ENCODE measurements at places on chromosomes 7 and 10. TPM values are rescaled to one million over a fixed set of nuclear protein-coding genes. Genes with fewer than 3 reads are reported as not detected.
A peak's percentile ranks its signal among the peaks of the same experiment; 100 is the strongest.

GRCh38 chr7:36309301-36309700, 80.4 kb upstream of the ANLN start:
- peak; percentile 30 for DNase-seq

GRCh38 chr10:30870896-30871295, 160.8 kb downstream of the ZNF438 start:
- DNase-seq = no peak

GRCh38 chr7:152664636-152665035, 11.3 kb downstream of the XRCC2 start:
- no peak for DNase-seq

DNA sequence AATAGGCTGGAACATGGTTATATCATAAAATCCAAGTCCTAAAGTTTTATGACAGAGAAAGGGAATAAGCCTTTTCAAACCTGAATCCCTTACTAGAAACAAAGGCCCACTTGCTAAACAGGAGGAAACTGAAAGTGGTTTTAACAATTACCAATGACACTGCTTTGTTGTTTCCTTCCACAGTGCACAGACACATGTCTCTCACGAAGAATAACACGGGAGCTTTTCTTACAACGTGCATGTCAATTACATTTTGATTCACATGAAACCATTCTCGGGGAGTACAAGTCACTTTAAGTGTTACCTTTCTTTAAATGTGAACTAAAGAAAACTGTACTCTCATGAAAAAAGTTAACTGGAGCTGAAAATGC, 1.4 kb downstream of the MRPS33 start:
- DNase-seq = no peak

- peak; percentile 91 for DNase-seq
Observed at GRCh38 chr10:79066411-79067240, 2.1 kb upstream of the ZMIZ1 start.

GRCh38 chr10:86413046-86413728, 46.6 kb upstream of the GRID1 start:
- DNase-seq = no peak

DNA sequence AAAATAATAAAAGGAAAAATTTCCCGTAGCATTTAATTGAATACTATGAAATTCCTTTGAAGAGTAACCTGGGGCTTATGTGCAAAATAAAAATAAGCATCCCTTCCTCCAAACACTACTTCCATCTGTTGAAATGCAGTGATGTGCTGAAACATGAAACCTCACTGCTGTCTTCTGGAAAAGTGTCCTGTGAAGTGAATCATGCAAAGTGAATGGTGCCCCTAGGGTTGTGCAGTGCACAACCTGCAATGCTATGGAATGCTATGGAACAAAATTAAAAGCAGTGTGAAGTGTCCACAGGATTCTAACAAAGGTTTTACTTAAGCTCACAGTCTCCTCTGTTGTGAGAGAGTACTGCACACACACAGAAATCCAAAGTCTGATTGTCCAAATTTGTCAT, 480.9 kb downstream of the ETV1 start:
- DNase-seq = no peak

GRCh38 chr7:109101332-109101731, 531.7 kb downstream of the DNAJB9 start:
- DNase-seq = no peak

- no peak for DNase-seq
Observed at GRCh38 chr10:89245802-89246201, 5.8 kb downstream of the LIPA start.

GRCh38 chr7:47325337-47325736, 256.6 kb downstream of the TNS3 start:
- no peak for DNase-seq

GRCh38 chr7:983004-983615, at the start of gene CYP2W1:
TSS of gene CYP2W1 (plus strand) at chr7:983181. CDS start at chr7:983212, 31 bp downstream.
- peak; percentile 54 for DNase-seq

DNA sequence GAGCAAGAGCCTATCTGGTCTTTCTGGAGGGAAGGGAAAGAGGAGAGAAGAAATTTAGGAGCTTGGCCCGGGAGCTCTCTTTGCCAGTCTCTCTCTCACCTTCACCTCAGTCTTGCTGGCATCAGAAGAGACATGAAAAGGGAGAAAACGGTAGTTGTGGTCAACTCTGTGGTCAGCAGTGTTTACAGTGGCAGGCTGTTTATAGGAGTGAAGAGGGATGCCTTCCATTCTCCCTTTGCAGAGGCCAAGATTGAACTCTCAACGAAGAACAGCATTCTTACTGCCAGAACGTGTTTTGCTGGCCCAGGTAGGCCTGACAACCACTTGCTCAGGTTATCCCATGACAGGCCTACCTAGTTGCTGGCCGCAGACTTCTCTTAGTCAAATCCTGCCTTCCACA, 133.3 kb downstream of the CCDC3 start:
- no peak for DNase-seq

GRCh38 chr10:116096526-116096925, 176.5 kb downstream of the GFRA1 start:
- DNase-seq = no peak

DNA sequence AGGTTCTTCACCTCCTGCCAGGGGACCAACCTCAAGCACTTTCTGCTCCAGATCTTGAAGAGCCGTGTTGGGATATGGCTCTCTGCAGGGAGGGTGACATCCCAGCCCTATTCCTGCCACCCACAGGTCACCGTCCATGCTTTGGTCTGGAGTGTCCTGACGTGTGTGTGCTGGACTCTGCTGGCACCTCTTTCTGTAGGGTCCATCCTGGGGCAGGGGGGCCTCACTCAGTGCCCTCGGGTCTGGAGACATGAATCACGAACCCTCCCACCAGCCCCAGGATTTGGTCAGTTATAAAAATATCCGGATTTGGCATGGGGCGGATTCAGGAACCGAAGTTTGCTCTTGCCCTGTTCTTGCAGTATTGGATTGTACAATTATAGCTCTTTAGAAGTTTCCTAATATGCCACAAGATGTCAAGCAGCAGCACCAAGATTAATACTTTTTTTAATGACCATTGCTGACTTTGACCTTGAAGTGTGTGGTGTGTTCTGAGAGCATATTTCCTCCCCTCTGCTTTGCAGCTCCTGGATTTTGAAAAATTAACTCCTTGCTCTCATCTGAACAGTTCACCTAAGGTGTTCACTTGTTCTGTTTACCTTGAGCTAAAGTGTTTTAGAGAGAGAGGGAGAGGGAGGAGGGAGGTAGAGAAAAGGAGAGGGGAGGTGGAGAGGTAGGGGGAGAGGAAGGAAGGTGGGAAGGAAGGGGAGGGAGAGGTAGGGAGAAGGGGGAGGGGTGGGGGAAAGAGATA, 95.4 kb upstream of the SHH start:
- no peak for DNase-seq

DNA sequence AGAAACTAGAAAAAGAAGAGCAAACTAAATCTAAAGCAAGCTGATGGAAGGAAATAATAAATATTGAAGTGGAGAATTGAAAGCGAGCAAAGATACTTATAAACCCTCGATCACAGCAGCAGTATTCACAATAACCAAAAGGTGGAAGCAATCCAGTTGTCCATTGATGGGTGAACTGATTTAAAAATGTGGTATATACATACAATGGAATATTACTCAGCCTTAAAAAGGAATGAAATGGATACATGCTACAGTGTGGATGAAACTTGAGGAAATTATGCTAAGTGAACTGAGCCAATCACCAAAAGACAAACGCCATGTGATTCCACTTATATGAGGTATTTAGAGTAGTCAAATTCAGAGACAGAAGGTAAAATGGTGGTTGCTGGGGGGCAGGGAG, 17.5 kb downstream of the ZCCHC24 start:
- DNase-seq = no peak

DNA sequence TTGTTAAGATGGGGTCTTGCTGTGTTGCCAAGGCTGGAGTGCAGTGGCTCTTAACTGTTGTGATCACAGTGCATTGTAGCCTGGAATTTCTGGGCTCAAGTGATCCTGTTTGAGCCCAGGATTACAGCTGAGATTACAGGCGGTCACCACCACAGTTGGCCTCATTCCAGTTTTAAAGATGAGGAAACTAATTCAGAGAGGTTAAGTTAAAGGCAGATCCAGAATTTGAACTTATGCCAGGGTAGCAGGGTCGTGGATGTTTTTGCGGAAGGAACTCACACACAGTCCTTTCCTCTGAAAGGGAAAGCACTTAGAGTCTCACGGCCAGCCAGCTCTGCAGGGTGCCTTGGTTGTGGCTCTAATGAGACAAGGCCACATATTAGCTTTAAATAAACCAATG, 84.7 kb downstream of the MMRN2 start:
- peak; percentile 64 for DNase-seq

DNA sequence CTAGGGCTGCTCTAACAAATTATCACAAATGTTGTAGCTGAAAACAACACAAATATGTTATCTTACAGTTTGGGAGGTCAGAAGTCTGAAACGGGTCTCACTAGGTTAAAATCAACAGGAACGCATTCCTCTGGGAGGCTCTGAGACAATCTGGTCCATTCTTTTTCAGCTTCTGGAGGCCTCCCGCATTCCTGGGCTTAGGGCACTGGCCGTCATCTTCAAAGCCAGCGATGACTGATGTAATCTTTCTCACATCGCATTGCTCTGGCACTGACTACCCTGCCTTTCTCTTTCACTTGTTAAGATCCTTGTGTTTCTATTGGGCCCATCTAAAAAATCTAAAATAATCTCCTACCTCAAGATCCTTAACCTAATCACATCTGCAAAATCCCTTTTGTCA, 1071.5 kb upstream of the C7orf33 start:
- DNase-seq = no peak

- no peak for DNase-seq
Observed at GRCh38 chr10:118729641-118730258, 25.0 kb downstream of the CACUL1 start.

GRCh38 chr7:107744345-107744750, 406 bp downstream of the CBLL1 start:
- DNase-seq = no peak

DNA sequence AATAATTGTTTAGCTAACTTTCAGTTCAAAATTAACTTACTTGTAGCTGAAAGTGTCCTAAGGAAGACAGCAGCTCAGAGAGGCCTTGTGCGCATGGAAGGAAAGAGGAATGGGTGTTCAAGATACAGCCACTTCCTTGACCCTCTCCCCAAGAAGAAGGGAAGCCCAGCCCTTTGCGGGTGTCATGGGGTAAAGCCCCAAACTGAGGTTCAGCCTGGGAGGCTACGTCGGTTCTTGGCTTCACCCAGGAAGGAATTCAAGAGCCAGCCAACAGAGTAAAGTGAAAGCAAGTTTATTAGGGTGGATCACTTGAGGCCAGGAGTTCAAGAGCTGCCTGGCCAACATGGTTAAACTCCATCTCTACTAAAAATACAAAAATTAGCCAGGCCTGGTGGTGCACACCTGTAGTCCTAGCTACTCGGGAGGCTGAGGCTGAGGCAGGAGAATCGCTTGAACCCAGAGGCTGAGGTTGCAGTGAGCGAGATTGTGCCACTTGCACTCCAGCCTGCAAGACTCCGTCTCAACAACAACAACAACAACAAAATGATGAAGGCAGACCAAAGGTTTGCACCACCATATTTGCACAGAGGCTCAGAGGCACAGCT, 15.9 kb downstream of the GPRIN2 start:
- DNase-seq = peak; percentile 16

- DNase-seq = peak; percentile 97
Observed at GRCh38 chr10:69318106-69318866, 40.0 kb downstream of the HK1 start.

The NUTM2E gene
- not detected for total RNA-seq

The CDC14C gene
- total RNA-seq = not detected

The CCNJ gene
- total RNA-seq = 3.1 TPM

The SMURF1 gene
- total RNA-seq = 9.5 TPM

The MNX1 gene
- not detected for total RNA-seq

The ASAH2B gene
- 8.4 TPM for total RNA-seq

The SYNPO2L gene
- 202 TPM for total RNA-seq

Data from right cardiac atrium (tissue), 5 donors.